Activated T-cell treated with anti-CD3 and anti-CD28 coated beads for 1 hour (primary cell): ENCODE measurements at places on chromosomes 1 and 21.

DNA sequence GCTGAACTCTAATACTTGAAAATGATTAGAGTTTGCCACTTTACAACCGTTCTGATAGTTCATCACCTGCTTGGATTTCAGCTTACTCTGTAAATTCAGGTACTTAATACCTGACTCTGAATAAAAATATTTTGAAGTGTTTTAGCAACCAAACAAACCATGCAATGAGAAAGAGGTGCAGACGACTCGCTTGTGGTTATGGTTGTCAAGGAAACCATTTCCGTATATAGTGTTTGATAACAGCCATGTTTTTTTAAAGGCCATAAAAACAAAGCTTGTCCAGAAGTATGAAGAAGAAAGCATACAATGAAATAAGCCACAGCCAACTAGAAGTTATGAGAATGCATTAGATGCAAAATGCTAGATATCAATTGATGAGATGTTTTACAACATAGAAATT is 167.2 kb upstream of the HMCN1 start:
- no peak for DNase-seq

- no peak for DNase-seq
Measured at GRCh38 chr1:169100208-169100607, 6.3 kb upstream of the ATP1B1 start.

DNA sequence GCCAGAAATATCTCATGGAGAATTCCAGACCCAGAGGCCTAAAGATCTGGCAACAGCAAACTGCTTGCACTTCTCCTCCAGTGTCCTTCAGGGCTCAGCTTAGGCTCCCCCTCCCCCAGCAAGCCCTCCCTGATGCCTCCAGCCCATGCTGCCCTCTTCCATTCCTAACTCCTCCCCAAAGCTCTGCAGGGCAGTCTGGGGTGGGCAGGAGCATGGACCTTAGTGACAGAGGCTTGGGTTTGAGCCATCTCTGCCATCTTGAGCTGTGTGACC is 436.8 kb downstream of the PTPRU start:
- no peak for DNase-seq

GRCh38 chr1:68145418-68146126 is 86.8 kb downstream of the WLS start:
- DNase-seq, result no peak

DNA sequence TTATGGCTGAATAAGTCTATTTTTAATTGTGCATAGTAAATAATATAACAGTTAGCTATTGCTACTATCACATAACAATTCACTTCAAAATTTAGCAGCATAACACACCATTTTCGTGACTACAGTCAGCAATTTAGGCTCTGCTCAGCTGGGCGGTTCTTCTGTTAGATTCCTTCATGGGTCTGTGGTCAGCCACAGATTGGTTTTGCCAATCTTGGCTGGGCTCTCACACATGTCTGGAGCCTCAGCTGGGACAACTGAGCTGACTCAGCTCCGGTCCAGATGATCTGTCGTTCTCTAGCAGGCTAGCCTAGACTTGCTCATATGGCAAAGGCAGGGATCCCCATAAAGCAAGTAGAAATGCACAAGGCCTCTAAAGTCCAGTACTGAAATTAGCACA is 15.1 kb upstream of the CDC42BPA start:
- DNase-seq, result no peak

- DNase-seq, result no peak
Measured at GRCh38 chr1:89100412-89100811, 25.5 kb downstream of the GBP2 start.

DNA sequence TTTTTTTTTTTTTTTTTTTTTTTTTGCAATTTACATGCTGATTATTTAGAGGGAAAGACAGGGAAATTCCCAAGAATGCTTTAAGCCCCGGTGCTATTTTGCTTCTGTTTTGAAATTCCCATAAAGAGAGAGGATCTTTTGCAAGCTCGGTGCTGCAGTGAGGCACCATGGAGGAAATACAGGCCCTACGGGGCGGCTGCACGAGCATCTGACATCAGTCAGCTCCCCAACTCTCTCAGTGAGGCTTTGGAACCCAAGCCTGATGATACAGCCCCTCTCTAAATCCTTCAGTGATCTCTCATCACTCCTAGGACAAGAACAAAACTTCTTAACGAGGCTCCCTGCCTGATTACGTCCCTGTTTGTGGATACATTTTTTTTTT is 791 bp upstream of the CHI3L1 start:
- DNase-seq, result no peak

- DNase-seq, result no peak
Measured at GRCh38 chr1:54355931-54356679, 50.1 kb downstream of the SSBP3 start.

DNA sequence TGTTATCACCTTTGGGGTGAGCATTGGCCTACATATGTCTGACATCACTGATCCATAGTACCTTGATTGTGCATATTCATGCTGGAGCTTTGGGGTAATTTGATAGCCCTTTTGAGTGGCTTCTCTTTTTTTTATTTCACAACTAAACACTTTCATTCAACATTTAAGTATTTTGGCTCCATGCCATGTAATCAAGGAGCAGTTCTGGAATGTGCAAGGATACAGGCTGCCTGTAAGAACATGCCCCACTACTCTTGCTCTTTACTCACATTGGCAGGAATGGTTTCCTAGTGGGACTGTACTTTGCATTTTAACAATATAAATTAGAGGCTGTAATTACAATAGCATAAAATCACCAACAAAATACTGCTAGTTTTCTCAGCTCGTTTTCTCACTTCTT is 300.7 kb upstream of the SPAG17 start:
- no peak for DNase-seq

GRCh38 chr21:45880097-45881068 is 101.2 kb upstream of the COL6A1 start:
- peak; percentile 67 for DNase-seq

- DNase-seq, result no peak
Measured at GRCh38 chr1:162587347-162587746, 25.8 kb downstream of the UAP1 start.

DNA sequence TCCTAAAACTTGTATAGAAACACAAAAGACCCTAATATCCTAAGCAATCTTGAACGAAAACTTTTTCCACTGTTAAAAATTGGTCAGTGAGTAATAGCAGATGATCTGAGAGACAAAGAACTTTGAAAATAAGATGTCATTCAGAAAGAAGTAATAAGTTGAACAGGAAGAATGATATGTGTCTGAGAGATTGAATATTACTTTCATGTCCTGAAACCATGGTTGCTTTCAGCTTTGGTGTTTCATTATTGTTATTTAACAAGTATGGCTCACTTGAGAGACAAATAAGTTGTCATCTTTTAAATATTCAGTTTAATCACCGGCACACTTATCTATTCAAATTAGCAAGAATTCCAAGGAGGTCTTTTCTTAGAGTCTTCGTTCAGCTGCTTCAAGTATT is 11.4 kb downstream of the PRKACB start:
- DNase-seq, result no peak

DNA sequence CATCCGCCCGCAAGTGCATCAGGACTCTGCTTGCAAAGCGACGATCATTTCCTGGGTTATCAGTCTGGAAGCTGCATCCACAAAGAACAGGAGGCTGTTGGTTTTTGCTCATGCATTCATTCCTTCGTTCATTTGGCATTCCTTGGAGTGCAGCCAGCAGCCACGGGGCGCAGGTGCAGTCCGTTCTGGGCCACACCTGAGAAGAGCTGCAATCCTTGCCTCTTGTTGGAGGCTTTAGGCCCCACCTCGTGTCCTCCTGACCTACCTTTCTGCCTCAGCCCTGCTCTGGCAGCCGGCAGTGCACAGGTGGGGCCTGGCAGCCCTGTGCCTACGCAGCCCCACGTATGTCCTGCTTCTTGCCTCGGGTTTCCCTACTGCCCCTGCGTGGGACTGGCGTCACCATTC is 19.6 kb upstream of the C2CD2 start:
- no peak for DNase-seq

GRCh38 chr1:6732942-6733341 is 31.3 kb upstream of the DNAJC11 start:
- DNase-seq, result no peak

GRCh38 chr1:100868364-100868995 is 26.2 kb downstream of the EXTL2 start:
- no peak for DNase-seq
